ENCODE measurements at places on chromosomes 11 and 22.

GRCh38 chr11:19595840-19596751 lies 116.5 kb upstream of the NAV2 start:
- DNase-seq: no peak

GRCh38 chr11:100602716-100603115 lies 84.4 kb upstream of the ARHGAP42 start:
- no peak for DNase-seq

GRCh38 chr11:134802116-134802515 lies 390.1 kb upstream of the B3GAT1 start:
- DNase-seq: no peak

DNA sequence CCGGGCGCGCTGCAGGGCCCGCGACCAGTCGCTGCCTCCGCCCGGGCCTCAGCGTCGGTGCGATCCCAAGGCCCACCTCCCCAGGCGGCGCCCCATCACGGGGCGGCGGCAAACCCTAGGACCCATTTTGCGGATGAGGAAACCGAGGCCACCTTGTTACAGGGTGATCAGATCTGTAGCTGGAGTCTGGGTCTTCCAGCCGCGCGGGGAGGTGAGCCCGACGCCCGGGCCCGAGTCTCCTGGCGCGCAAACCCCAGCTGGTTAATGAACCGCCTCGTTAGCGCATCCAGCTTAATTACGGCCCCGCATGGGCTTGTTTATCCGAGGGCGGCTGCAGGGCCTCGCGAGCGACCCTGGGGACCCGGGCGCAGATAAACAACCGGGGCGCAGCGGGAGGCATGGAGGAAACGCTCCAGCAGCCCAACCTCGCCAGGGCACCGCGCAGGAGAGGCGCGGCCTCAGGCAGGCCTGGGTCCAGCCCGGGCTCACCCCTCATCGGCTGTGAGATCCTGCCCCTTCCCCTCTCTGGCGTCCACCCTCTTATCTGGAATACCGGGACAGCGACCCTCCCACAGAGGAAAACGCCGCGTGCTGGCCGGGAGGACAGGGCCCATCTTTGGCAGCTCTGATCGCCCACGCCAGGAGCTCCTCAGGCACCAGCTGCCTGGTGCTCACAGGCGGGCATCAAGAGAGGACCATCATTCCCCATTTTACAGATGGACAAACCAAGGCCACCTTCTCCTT lies 14.7 kb downstream of the OTUB1 start:
- DNase-seq: no peak

DNA sequence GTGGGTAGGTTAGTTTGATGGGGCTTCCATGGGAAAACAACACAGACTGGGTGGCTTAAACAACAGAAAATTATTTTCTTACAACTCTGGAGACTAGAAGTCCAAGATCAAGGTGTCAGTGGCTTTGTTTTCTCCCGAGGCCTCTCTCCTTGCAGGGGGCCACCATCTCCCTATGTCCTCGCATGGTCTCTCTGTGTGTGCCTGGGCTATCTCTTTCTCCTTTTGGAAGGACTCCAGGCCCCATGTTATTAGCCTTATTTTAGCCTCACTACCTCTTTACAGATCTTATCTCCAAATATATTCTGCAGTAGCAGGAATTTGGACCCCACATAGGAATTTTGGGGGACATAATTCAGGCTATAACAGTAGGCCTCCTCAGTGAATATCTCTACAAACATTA lies 372.7 kb upstream of the FAT3 start:
- no peak for DNase-seq

GRCh38 chr11:26743622-26744021 lies 21.8 kb upstream of the SLC5A12 start:
- no peak for DNase-seq

DNA sequence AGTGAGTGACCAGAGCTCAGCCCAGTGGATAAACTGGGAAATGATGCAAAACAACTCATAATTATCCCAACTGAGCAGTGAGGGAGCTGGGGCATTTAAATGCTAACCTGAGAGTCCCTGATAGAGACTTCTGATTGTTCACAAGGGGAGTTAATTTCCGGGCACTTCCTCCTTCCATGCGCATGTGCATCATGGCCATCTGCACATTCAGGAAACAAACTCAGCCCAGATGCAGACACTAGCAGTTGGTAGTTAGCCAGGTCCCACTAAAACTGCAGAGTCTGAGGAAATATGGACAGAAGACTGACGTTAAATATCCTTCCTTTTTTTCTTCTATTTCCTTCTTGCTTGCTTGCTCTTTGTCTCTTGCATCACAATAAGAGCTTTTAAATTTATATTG lies 852.1 kb upstream of the LRRC4C start:
- DNase-seq: no peak

DNA sequence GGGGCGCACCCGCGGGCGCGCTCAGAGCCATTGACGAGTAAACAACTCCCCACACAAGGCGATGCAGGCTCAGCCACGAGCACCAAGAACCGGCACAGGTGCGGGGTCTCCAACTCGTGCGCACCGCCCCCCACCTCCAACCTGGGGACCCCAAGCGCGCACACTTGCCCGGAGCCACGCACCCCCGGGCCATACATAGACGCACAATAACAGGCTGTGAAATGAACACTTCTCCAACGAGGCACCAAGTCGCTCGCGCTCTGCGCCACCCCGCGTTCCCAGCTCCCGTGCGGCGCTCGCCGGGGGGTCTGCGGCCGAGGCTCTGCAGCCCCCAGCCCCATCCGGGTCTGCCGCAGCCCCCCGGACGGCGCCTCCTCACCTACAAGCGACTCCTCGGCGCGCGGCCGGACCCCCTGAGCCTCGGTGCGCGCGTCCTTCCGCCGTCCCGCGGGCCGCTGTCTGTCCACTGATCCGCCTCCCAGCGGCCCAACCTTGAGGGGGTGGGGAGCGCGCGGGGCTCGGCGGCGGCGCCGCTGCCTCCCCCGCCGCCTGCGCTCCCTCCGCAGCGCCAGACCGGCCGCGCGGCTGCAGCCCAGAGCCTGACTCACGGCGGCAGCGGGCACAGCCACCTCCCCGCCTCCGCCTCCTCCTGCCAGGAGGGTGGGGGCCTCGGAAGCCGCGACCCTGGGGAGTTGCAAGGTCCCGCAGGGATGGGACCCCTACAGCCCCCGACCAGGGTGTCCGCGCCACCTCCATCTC lies 1.6 kb downstream of the IFITM10 start:
- no peak for DNase-seq

- DNase-seq: no peak
These were observed 42.1 kb upstream of the GNB1L start for GRCh38 chr22:19896665-19897355.

Data from stimulated activated CD4-positive, alpha-beta T cell treated with anti-CD3 and anti-CD28 coated beads, Interleukin-1b, Interleukin-23, amount 100 ng/mL, for 4 hours (primary cell).